RKO (cell line): ENCODE measurements at places on chromosomes 1 and 21.

GRCh38 chr1:108615544-108615943 lies 45.3 kb downstream of the HENMT1 start:
- no peak for DNase-seq

- DNase-seq, result no peak
These were observed 134.0 kb downstream of the HIVEP3 start for GRCh38 chr1:41784531-41785274.

- no peak for DNase-seq
These were observed 22.3 kb upstream of the KAZN start for GRCh38 chr1:14576155-14576554.

DNA sequence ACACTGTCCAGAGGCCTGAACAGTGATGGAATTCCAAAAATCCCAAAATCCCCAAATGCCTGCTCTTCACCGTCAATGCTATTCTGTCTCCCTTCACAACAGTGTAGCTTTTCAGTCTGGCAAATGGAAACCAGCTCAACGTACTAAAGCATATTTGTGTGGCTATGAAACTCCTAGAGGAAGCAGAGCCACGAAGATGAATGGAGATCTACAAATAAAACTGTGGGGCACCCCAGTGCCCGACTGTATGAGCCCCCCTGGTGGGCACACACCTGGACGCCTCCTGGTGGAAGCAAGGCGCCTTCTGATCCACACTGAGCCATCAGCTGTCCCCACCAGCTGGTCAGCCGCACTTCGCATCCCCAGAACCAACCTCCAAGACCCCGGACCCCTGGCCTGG lies 129.1 kb upstream of the SOD1 start:
- no peak for DNase-seq

GRCh38 chr1:70963374-70963773 lies 84.2 kb downstream of the PTGER3 start:
- DNase-seq, result no peak

DNA sequence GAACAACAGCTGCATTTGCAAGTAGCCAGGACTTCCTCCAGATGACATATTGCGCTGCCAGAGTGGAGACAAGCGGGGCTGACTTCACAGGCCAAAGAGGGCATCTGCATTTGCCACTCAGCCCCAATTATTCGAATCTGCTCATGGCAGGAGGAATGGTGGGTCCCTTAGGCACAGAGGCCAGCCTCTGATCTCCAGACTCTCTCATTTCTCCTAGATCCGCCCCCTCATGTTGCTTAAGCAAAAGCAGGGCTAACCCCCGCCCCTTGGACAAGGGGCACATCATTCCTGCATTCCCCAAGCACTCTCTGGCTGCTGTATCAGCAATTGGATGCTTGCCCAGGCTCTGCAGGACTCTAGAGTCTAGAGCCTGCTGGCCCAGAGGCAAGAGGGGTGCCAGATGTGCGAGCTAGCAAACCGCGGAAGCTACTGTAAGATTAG lies 262.4 kb downstream of the ST6GALNAC3 start:
- DNase-seq, result no peak

DNA sequence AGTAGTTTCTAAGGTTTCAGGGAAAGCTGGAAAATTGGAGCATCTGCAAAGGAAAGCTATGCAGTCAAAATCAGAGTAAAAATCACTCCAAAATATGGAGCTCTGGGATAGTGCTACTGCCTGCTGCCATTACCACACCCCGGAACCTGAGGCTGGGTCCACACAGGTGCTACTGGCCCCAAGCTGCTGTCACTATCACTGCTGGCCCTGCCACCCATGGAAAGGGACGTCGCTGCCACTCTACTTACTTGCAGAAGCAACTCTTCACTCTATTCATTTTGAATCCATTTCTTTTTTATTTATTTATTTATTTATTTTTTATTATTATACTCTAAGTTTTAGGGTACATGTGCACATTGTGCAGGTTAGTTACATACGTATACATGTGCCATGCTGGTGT lies 60.3 kb upstream of the RGS18 start:
- no peak for DNase-seq

DNA sequence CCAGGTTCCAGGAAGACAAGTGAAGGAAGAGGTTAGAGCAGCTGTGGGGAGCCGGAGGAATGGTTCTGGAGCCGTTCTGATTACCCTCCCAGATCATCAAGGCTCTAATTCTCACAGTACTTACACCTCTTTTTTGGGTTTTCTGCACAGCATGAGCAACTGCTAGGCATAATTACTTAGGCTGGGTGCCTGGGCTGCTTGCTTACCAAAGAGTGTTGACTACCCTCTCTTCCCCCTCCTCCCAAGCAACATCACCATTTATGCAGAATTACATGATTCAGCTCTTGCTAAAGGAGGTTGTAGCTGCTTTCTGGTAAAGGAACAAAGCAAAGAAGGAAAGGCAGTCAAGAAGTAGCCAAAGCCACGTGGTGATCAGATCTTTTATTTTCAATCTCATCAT lies 397.2 kb downstream of the KCNH1 start:
- no peak for DNase-seq

DNA sequence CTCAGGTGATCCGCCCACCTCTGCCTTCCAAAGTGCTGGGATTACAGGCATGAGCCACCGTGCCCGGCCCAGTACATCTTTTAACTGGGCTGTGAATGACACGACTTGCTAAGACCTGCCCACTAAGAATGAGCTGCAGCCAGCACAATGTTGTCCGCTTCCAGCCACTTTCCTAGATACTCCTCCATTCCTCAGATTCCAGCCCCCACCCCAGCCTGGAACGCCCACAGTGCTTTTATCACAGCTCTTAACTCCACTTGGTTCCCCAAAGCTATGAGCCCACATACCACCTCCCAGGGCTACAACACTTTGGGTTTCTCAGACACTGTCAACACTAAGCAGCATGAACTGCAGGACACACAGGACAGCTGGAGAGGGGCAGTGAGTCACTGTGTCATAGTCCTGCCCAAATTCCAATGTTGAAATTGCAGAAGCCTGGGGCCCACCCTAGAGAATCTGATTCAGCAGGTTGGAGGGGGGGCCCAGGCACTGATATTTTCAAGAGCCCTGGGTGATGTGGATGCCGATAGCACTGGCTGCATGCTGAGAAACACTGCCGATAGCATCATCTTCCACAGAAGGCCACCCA lies 58.0 kb downstream of the ACBD3 start:
- DNase-seq, result no peak

- peak; percentile 62 for DNase-seq
These were observed 21.7 kb downstream of the TMEM53 start for GRCh38 chr1:44652445-44653106.

GRCh38 chr1:190472042-190472441 lies 5.6 kb downstream of the BRINP3 start:
- no peak for DNase-seq

GRCh38 chr1:40122855-40123254 lies 25.8 kb upstream of the PPT1 start:
- DNase-seq, result no peak

DNA sequence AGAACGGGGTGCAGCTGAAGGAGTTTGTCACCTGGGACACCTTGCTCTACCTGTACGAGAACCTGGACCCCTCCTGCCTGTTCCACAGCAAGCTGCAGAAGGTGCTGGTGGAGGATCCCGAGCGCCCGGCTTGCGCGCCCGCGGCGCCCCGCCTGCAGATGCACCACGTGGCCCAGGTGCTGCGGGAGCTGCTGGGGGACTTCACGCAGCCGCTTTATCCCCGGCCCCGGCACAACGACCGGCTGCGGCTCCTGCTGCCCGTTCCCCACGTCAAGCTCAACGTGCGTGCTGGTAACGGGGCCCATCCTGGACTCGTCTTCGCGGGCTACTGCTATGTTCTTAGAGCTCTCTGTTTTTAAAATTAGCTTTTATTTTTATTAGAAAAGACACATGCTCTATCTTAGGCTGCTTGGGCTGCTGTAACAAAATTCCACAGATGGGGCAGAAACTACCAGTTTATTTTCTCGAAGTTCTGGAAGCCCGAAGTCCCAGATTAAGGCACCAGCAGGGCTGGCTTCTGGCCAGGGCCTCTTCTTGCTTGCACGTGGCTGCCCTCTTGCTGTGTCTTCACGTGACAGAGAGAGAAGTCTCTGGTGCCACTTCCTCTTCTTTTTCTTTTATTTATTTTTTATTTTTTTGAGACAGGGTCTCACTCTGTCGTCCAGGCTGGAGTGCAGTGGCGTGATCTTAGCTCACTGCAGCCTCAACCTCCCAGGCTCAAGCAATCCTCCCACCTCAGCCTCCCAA lies 38.1 kb downstream of the TRPM2 start:
- no peak for DNase-seq

- peak; percentile 24 for DNase-seq
These were observed 17.0 kb downstream of the NSL1 start for GRCh38 chr1:212774584-212774983.

DNA sequence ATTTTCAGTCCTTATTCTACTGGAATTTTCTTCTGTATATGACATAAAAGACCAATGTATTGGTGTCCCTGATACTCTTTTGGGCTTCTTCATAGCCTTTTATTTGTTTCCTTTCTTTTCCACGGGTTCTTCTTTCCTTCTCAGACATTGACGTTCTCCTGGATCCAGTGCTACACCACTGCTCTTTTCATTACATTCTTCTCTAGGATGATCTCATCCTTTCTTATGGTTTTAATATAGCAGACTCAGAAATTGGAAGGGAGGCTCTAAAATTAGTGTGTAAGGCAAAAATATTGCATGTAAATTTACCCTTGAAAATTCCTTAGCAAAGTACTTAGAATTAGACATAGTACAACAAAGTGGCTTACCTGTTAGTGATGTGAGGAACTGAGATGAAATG lies 65.3 kb downstream of the SELENOF start:
- DNase-seq, result no peak

- no peak for DNase-seq
These were observed 92.2 kb downstream of the SLC44A5 start for GRCh38 chr1:75518686-75519085.

DNA sequence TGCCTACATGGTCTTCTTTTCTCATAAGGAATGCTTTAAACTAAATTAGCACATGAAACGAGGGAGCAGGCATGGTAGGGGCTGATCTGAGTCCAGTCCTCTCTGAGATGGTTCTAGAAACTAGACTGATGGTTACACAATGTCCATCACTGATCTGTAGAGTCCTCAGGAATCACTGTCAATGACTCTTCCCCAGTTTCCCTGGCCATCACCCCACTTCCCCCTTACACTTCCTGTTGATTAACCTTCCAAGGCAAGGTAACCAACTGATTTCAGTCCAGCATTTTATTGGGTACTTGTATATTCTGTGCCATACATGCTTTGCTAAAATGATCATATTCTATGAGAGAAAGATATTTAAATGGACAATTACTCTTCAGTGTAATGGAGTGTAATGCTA lies 100.6 kb upstream of the ARTN start:
- no peak for DNase-seq

DNA sequence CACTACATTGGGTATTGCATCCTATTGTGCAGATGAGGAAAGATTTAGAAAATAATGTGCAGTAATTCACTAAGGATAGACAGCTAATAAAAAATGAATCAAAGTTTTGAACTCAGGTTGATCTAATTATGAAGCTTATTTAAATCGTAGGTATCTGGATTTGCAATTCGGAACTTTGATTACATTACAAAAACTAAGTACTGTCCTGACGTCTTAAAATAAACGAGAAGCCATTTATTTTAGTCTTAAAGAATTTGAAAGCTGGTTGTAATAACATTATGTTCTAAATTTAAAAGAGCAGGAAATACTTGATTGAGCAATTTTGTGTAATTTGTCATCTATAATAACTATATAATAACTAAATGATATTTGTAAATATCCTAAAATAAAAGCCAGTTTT lies 235.9 kb downstream of the TPR start:
- DNase-seq, result no peak

- DNase-seq, result no peak
These were observed 161.2 kb downstream of the NPHP4 start for GRCh38 chr1:5830771-5831599.

DNA sequence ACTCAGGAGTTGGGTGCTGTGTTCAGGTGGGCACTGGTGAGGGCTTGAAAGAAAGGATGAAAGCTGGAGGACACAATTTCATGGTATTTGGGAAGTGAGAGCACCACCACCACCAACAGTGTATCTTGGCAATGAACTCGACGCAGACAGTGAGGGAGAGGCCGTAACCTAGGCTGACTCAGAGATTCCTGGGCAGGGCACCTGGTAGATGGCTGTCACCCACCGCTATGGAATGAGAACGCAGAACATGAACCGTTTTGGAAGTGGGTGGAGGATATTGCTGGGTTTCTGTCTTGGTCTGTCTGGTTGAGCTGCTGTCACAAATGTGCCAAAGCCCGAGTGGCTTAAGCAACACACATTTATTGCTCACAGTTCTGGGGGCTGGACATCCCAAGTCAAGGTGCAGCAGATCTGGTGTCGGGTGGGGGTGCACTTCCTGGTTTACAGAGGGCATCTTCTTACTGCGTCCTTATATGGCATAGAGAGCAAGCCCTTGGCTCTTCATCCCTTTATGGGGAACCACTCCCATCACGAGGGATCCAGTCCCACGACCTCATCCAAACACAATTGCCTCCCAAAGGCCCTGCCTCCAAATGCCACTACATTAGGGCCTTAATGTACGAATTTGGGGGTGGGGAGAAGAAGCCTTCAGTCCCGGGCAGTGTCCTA lies 246.3 kb downstream of the SIPA1L2 start:
- DNase-seq, result no peak

DNA sequence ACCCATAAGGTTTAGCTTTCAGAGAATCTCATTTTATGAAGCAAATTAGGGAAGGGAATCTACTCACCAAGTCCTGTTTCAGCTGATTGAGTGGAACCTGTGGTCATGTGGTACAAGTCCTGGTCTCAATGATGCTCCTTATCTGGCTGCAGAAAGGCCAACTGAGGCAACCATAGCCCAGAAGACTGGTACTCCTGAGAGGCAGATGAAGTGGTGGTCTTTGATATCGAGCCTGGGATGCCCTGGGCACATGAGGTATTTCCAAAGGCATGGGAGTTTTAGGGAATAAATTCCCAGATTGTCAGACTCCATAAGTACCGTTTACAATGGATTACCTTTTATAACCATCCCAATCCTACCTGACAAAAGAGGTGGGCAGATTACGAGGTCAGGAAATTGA lies 3.3 kb downstream of the MX1 start:
- DNase-seq, result no peak

GRCh38 chr1:107750364-107750959 lies 214.5 kb downstream of the VAV3 start:
- DNase-seq, result peak; percentile 40

DNA sequence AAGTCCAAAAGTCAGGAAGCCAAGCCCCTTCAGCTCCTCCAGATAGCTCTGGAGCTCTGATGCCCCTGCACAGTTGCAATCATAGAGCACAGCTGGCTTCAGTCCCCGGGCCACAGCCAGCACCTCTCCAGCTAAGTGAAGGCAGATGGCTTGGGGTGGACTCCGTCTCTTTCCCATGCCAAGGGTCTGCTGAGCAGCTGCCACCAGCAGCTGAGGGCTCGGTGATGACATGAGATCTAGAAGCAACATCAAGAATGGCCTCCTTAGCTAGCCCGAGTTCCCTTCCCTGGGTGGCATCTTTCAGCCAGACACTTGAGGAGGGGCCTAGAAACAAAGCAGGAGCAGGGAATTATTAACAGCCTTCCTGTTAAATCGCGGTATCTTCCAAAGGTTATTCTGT lies 973 bp downstream of the C1orf74 start:
- DNase-seq, result no peak

DNA sequence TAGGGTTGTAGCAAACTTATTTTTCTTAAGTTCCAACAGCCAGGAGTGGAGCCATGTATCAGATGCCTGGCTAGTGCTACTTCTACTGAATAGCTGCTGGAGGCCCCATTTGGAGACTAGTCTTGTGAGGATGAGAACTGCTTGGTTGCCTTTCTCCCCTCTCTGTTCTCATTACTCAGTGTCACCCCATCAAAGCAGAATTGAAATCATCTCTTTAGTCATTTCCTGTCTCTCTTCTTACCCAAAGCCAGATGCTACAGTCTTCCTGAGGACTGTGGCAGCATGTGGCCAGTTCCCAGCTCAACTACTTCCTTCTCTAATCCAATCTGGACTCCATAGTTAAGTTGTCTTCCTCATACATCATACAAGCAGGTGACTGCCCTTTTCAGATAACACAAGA lies 197.5 kb downstream of the BRINP2 start:
- peak; percentile 26 for DNase-seq
